ENCODE measurements at places on chromosomes 2 and 18.

DNA sequence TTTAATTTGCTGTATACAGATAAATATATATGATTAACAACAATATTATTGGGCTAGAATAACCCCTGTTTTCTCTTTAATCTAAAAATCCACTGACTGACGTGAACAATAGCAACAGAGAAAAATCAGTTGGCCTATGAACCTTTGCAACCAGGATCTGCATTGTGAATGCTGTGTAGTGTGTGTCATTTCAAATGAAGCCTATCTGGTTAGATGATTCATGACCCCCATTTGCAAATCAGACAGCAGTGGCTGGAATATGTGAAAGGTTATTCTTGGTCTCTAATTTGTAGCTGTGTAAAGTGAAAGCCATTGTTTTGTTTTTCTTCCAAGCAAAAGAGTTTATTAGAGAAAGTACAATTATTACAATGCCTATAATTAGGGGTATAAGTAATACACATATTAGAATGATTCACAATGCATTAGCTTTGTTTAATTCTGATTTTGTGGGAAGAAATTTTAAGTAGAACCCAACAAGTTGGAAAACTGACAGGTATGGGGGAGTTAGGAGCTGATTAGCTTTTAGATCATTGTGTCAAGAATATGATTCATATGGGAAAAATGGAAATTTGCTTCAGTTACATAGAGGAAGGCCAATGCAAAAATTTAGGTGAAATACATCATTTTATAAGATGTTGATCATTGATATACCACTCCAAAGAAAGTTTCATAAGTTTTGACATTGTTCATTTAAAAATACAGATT is 1362.2 kb upstream of the TMEFF2 start:
- DNase-seq: no peak

GRCh38 chr2:221420245-221420644 is 151.9 kb downstream of the EPHA4 start:
- no peak for DNase-seq

GRCh38 chr2:231614559-231615057 is 21.9 kb downstream of the TEX44 start:
- peak; percentile 52 for DNase-seq

DNA sequence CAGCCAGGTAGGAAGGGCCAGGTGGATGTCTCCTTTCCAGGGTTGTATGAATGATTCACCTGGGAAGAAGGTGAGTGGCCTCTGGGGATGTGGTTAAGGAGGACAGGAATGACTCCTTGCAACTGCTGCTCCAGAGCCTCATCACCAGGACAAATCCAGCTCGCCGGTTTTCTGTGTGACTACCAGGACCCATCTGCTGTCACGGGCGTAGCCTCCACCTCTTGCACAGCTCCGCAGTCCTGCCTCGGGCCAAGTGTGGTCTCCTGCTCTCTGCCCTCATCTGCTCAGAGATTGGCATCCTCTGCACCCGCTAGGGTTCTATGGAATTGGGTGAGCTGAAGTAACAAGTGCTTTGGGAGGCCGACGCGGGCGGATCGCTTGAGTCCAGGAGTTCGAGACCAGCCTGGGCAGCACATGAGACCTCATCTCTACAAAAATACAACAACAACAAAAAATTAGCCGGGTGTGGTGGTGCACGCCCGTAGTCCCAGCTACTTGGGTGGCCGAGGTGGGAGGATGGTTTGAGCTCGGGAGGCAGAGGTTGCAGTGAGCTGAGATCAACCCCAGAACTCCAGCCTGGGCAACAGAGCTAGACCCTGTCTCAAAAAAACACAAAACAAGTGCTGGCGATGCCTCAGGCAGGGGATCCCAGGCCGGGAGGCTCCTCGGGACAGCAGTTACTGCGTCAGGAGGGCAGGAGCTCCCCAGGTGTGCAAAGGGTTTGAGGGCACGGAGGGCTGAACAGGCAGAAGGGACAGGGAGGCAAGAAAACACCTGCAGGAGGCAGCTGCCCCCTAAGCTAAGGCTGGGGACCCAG is 831 bp upstream of the D2HGDH start:
- DNase-seq: no peak

DNA sequence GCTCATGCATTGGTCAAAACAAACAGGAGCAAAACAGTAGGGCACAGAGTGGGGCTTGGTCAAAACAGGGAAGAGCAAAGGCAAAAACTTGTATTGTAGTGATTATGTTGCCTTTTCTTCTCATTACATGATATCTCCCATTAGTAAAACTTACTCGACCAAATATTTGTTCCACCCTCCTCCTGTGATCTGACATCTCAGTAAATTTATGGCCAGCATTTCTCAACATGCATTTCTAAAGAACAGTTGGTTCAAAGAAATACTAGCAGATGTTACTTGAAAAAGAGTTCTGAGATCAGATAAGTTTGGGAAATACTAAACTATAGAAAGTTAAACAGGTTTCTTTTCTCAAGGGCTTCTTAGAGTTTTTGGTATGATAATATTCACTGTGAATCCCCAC is 423.1 kb downstream of the FIGN start:
- DNase-seq: no peak

GRCh38 chr2:23656597-23656973 is 270.3 kb downstream of the ATAD2B start:
- no peak for DNase-seq

- no peak for DNase-seq
These were observed 82.3 kb downstream of the UPP2 start for GRCh38 chr2:158184001-158184400.

DNA sequence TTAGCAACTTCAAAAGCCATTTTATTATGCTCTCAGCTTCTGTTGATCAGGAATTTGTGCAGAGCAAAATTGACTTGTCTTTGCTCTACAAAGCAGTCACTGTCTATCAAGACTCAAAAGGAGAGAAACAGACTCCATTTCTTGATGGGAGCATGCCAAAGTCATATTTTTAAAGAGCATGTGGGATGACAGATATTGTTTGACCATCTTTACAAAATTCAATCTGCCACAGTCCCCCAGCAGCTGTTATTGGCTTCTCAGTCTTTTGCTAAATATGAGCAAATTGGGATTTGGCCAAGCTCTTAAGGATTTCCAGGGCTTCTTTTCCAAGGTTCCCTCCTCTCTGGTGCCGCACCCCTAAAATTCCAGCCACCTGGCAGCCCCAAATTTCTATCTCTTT is 67.9 kb downstream of the TEX51 start:
- no peak for DNase-seq
